Activated naive CD8-positive, alpha-beta T cell treated with anti-CD3 and anti-CD28 coated beads for 36 hours (primary cell): ENCODE measurements at places on chromosomes 5 and 9.

DNA sequence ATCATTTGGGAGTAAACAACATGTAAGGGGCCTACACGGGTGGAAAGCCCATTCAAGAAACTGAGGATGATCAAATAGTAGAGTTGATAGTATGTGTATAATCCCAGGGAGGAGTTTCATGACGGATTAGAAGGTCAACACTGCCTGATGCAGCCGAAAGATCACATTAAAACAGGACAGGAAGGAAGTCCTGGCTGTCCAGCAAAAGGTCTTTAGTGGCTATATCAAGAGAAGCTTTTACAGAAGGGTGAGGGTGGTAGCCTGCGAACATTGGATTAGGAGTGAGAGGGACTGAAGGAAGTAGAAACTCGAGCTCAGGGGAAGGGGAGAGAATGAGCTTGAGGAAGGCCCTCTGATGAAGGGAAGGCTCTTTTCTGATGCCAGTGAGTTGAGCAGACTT lies 36.0 kb downstream of the DOCK8 start:
- no peak for DNase-seq

GRCh38 chr9:109629615-109630014 lies 131.5 kb upstream of the PTPN3 start:
- DNase-seq, result no peak

GRCh38 chr5:65062469-65063083 lies 293.8 kb downstream of the CWC27 start:
- no peak for DNase-seq

DNA sequence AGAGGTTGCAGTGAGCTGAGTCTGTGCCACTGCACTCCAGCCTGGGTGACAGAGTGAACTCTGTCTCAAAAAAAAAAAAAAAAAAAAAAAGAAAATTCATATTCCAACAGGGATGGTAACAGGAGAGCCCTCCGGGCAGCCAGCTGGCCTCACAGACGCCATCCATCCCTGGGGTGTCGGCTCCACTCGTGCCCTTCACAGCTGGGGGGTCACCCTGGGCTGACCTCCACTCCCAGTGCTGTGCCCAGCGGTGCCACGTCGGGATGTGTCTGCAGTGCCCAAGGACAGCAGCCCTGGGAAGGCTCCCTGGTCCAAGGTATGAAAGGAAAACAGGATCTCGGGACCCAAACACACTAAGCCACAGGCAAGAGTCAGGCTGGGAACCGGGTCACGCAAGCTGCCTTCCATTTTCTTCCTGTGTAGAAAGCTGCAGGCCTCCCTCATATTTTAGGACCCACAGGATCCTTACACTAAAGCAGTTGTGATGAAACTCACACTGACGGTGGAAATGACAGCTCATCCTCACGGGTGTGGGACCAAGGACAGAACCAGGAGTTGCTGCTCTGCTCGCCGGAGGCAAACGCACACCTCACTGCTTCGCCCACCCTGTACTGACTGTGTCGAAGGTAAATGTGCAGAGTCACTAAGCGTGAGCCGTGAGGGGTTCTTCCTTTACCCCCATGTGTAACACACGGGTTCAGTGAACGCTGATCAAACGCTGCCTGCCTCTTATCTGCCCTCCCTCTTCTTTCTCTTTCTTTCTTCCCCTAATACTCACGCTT lies 5.3 kb downstream of the SLC12A7 start:
- DNase-seq, result peak; percentile 52

DNA sequence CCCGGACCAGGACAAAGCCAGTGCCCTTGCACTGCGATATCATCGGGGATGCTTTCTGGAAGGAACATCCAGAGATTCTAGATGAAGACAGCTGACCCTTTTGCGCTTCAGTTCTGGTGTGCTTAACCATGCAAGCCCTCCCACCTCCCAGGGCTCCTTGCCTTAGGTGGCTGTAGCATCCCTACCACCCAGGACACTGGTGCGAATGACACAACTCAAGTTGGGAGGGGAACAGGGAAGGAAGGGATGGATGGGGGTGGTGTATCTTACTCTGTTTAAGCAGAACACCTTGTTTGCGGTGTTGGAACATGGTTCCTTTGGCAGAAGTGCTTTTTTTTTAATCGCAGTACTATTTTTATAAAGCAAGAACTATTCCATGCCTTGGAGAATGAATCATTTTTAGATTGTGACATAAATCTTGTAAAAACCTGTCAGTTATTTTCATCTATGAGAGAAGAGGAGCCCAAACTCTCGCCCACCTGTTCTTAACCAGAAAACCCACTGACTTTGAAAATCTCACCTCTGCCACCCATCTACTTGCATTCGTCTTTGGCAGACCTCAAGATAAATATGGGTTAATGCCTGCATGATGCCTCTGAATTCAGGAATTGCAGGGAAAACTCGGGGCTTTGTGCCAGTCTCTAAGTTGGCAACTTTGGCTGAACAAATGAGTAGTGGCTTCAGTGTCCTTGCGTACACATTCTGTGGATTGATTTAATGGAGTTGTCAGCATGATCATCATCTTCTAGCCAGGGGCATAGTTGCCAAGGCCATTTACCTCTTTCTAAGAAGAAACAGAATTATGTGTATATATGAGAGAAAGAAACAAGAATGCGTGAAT lies 3.9 kb upstream of the LSM11 start:
- no peak for DNase-seq

- no peak for DNase-seq
These were observed 157.4 kb downstream of the TTLL11 start for GRCh38 chr9:121935739-121936138.

DNA sequence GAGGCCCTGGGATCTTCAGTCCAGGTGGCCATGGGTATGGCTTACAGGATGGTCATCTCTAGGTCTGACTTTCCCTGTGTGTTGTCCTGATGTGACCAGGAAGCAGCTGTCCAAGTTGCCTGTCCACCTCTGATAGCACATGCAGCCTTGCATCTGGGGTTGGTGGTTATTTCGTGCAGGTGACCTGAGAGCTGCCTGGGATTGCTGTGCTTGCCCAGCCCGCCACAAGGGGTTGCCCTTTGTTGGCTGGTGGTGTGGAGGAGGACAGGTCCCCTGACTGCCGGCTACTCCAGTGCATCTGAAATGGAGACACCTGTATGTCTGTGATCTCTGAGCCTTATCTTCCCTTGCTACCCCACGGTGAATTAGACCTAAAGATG lies 212.6 kb downstream of the ARHGAP26 start:
- DNase-seq, result no peak

DNA sequence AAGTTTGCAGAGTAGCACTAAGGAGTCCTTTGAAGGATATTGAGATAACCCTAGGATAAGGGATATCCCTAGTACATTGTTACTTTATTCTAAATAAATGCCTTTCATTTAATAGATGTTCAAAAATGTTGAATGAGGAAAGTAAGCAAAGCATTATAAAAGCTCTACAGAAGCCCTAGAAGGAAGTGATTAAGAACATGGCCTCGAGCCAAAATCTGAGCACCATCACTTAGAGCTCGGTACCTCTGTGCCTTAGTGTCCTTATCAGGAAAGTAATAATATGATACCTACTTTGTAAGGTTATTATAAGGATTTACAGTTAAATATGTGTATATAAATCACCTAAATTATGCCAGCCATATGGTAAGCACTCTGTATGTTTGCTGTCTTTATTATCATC lies 242.6 kb downstream of the KIAA0825 start:
- no peak for DNase-seq

GRCh38 chr5:42059291-42059690 lies 134.2 kb downstream of the FBXO4 start:
- no peak for DNase-seq

DNA sequence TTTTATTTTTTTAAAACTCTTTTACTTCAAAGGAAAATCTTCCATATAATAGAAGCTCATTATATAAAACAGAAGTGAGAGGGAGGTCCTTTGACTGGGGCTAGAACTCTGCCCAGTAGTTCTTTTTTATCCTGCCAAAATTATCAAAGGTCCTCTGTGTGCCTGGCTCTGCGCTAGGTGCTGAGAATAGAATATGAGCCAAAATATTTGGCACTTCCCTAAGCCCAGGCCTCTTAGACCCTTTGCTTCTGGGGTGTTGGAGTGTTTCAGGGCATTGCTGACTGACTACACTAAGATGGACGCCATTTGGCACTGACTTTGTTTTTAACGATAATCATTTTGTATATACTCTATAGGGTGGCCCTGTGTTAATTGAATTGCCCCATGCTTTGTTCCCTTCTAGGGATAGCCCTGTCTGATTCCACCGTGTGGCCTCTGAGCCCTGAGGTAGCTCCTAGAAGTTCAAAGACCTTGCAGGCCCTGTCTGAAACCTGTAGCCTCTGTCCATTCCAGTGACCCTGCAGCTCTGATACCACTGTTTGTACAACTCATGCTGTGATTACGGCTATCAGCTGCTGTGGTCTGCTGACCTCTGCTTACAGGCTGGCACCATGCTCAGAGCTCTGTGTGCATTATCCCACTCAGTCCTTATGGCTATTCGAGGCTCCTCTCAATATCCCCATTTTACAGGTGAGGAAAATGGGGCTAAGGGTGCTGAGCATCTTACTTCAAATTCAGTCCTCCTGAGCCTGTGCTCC lies 84.3 kb upstream of the SHB start:
- no peak for DNase-seq

DNA sequence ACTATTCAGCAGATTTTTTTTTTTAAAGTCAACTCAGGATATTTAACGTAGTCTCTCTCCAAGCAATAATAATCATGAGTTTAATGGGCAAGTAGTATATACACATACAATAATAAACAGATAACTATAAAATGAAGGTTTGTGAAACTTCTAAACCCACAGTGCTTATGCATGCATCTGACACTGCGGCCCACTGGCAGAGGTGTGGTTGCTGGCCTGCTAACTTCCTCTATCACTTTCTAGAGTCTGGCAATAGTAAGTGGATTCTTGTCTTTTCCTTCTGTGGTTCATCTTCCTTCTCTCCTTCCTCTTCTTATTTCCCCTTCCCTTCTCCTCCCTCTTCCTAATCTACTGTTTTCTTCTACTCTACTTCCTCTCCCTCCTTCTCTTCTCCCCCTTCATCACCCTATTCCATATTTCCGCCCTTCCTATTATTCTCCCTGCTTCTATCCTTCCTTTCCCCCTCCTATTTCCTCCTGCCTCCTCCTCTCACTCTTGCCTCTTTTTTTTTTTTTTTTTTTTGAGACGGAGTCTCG lies 18.6 kb upstream of the AGXT2 start:
- no peak for DNase-seq

DNA sequence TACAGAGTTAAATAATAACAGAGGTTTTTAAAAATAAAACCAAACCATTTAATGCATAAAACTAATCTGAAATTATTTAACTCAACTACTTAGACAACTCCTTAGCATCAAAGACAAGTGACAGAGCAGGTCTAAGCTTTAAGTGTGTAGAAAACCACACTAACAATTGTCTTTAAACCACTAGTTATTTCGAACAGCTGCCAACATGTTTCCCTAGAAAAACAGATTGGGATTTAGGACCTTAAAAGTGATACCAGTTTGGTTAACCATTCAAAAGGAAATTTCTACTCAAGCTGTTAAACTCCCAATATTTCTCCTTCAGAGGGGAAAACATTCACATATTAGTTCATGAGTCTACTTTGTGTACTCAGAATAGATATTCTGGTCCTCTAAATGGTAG lies 208.7 kb downstream of the BNC2 start:
- no peak for DNase-seq

- no peak for DNase-seq
These were observed 146.3 kb upstream of the POU5F2 start for GRCh38 chr5:93887678-93888077.

DNA sequence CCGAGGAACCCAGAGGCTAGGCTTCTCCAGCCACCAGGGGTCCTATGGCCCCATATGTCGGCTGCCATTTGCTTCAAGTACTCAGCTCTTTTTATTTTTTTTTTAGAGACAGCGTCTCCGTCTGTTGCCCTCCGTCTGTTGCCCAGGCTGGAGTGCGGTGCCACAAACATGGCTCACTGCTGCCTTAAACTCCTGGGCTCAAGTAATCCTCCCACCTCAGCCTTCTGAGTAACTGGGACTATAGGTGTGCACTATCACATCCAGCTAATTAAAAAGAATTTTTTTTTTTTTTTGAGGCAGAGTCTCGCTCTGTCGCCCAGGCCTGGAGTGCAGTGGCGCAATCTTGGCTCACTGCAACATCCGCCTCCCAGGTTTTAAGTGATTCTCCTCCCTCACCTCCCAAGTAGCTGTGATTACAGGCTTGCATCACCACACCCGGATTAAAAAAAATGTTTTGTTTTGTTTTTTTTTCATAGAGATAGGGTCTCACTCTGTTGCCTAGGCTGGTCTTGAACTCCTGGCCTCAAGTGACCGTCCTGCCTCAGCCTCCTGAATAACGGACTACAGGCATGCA lies 8.9 kb downstream of the CERCAM start:
- DNase-seq, result no peak

GRCh38 chr9:137302118-137302448 lies at the start of gene NRARP:
NRARP (minus strand) TSS chr9:137302271; CDS start chr9:137301928, 343 bp downstream.
- DNase-seq, result peak; percentile 94

DNA sequence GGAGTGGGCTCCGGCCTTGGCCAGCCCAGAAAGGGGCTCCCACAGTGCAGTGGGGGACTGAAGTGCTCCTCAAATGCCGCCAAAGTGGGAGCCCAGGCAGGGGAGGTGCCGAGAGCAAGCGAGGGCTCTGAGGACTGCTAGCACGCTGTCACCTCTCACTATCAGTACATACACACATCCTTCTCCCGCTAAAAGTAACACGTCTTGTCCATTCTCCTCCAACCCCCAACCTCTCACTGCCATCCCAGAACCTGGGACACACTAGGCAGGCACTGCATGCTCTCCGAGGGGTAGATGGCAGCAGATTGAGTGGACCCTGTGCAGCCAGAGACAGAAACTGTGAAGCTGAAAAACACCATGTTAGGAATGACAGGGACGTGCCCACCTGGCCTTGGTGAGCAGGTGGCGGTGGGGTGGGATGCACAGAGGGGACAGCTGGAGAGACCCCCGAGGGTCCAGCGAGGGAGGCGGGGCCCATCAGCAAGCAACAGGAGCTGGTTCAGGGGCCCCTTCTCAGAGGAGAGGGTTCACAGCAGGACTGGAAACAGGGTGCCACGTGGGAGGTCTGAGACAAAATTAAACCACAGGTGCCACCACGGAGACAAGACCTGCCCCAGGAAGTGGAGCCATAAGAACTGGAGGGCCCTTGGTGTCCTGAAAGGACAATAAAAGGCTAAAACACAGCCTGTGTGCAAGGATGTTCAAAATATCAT lies 16.9 kb downstream of the SEMA4D start:
- DNase-seq, result no peak

DNA sequence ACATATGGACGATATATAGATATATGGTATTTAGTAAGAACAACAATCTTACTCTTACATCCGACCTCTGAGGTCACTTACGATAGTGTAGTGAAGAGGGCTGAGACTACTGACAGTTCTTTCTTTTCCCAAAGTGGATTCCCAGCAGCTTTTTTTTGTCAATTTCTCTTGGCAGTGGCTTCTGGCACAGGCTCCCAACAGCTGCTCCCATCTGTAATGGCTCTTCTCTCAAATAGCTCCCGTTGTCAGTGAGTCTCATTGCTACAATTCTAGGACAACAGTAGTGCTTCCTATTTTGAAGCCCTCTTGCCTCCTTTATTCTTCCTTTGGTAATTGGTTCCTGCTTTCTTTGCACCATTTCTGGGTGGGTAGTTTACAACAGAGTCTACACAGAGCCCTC lies 68.4 kb downstream of the SLC25A46 start:
- DNase-seq, result no peak
